ENCODE measurements at places on chromosomes 16 and 17.

DNA sequence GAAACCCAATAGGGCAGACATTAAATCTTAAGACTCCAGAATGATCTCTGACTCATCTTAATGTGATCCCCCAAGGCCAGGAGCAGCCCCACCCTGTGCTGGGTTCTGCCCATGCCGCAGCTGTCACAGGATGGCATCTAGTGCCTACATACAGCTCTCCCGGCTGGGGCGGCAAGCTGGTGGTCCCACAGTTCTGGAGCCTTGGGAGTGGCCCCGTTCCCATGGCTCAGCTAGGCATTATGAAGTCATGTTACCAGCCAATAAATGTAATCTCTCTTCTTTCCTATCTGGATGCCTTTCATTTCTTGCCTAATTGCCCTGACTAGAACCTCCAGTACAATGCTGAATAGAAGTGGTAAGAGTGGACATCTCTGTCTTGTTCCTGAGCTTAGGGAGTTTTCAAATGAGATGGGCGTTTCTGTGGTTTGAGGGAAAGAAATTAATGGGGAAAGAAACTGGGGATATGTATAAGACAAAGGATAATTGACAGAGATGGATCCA lies 95.7 kb upstream of the DNAH17 start:
- no peak for DNase-seq

GRCh38 chr17:45395569-45396415 lies 36.9 kb downstream of the ARHGAP27 start:
- no peak for DNase-seq

DNA sequence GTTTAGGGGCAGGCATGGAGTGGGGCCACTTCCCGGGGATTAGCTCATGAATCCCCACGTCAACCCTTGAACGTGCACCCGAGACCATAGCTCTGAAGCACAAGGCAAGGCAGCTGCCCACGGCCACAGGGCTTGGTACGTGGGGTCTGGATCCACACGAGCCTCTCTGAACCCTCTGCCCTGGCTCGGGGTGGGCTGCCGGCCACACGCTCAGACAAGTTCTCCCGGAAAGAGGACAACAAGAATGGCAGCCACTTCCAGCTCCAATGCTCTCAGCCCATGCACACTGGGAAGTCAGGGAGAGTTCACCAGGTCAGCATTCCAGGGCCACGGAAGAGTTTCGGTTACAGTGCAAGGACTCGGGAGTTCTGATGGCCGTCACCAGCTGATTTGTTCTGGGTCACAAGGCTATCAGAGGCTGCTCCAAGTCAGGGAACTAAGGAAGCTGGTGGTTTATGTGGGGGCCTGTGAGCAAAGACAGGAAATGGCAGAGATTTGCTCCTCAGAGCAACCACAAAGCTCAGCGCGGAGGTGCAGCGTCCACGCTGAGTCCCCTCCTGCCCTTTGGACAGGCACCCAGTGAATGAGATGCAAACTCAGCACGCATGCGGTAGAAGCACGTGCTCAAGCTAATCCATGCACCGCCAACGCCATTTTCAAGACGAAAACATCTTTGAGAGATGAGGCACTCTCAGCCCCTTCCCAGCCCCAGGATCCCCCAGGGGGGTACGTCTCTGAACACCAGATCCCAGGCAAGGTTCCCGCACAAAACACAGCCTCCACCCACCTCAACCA lies 356.4 kb downstream of the FOXL1 start:
- DNase-seq, result no peak

GRCh38 chr17:17928398-17929287 lies 43.6 kb downstream of the TOM1L2 start:
- peak; percentile 61 for DNase-seq

GRCh38 chr16:50292566-50292948 lies 26.2 kb downstream of the ADCY7 start:
- no peak for DNase-seq

DNA sequence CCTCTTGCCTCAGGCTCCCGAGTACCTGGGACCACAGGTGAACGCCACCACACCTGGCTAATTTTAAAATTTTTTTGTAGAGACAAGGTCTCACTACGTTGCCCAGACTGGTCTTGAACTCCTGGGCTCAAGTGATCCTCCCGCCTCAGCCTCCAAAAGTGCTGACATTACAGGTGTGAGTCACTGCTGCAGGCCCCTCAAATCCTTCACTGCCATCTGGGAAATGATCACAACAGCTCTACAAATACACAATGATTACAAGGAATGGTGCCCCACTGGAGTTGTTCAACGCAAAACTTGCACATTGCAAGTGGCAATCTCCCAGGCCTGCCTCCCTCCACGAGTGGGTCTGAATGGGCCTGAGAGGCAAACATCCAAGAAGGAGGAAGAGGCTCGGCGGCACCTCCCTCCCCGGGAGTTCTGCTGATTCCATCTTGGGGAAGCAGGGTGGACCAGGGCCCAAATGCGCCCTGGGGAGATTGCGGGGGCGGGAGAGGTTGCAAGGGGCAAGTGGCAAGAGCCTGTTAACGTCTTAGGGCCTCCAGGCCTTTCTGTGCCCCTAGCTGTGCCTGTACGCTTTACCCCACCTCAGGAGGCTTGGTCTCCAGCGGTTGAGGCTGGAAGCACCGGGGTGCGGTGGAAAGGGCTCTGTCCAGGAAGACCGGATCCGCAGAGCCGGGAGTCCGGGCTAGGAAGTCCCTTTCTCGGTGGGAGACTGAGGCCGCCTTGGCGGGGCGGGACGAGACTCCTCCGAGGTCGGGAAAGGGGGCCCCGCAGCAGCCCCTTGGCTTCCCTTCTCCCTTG lies 656 bp upstream of the IGFBP4 start:
- DNase-seq, result no peak

DNA sequence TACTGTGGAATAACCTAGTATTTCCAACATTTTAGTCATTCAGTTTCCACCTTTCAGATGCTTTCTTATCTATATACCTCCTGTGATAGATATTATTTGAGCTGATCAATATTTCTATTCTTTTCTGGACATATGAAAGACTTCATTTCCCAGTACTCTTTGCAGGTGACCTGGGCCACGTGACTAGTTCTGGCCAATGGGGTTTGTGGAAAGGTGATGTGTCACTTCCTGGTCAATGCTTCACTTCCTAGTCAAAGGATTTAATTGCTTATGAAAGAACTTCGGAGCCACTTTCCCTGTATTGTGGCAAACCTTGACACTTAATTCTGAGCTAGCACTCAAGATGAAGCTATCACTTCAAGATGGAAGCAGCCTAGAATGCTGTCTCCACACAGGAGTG lies 248.9 kb upstream of the FOXF1 start:
- no peak for DNase-seq

- DNase-seq, result no peak
Observed at GRCh38 chr17:55663400-55663799, 59.3 kb downstream of the TMEM100 start.

DNA sequence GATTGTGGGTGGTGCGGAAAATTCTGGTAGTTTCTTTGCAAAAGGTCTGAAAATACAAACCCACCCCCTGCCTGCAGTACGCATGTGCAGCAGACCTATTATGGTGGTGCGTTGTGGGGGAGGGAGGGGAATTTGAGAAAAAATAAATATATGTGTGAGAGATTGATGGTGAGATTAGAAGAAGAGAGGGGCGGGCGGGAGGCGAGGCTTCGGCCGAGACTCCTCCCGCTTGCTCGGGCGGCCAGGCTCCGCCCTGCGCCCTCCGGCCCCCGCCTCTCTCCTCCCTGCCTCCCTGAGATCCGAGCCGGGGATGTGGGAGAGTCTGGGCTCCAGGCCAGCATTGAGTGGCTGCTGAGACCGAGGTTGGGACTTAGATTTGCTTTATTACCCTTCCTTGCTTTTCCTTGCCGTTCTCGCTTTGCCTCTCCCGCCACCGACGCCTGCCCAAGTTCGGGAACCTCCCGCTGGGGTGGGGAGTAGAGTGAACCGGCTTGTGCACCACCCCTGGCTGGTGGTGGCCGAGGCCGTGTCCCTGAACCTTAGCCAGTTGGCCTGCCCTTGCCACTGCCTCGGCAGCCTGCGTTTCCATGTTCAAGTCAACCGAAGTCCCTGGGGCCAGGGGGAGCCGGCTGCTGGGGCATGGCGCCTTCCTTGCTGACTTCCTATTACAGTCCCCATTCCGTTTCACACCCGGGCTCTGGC lies 956 bp upstream of the CHD3 start:
- peak; percentile 97 for DNase-seq

DNA sequence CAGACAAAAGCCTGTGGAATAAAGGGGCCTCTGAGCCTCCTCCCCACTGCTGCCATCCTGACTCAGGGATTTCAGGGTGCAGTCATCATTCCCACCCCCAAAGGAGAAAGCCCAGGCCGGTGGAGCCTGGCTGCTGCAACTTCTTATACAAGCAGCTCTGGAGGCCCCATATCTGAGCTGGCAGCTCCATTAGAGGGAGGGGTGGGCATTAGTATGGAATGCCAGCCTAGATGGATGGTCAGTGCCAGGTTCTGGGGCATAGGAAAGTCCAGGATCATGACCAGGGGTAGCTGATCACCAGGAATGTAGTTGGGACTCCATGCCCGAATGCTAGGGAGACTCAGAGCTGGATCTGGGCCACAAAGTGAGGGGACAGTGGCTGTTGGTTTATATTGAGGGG lies 581.0 kb downstream of the KCNJ18 start:
- no peak for DNase-seq

- DNase-seq, result no peak
Observed at GRCh38 chr17:8438441-8438840, 2.8 kb downstream of the NDEL1 start.

- no peak for DNase-seq
Observed at GRCh38 chr16:2949705-2950352, 14.2 kb upstream of the KREMEN2 start.

- DNase-seq, result no peak
Observed at GRCh38 chr16:66752379-66752778, 970 bp upstream of the DYNC1LI2 start.

GRCh38 chr17:958712-959451 lies 20.7 kb downstream of the NXN start:
- no peak for DNase-seq

DNA sequence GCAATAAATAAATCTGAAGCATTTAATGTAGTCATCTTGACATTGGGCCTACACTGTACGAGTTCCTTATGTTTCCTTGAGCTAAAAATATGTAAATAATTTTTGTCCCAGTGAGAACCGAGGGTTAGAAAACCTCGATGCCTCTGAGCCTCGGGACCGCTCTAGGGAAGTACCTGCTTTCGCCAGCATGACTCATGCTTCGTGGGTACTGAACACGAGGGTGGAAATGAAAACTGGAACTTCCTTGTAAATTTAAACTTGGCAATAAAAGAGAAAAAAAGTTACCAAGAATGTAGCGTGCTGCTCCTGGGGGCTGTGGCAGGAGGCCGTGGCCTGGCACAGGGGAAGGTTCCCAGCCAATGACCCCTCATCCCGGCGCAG lies 74.1 kb downstream of the SOCS1 start:
- no peak for DNase-seq

DNA sequence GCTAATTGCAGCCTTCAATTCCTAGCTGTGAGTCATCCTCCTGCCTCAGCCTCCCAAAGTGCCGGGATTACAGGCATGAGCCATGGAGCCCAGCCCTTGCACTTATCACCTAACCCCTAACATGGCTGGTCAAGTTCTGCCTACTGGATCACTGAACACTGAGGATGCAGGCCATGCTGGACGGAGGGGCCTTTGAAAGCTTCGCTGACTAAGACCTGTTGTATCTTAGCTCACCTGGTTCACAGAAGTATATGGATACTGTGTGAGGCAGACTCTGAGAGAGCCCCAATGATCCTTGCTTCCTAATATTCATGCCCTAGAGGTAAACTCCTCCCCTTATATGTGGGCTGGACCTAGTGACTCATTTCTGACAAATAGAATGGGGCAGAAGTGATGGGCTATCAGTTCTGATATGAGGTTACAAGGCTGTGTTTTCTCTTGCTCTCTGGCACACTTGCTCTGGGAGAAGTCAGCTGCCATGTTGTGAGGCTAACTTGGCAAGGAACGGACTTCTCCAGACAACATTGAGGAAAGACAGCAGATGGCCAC lies 11.7 kb upstream of the TMIGD1 start:
- no peak for DNase-seq

DNA sequence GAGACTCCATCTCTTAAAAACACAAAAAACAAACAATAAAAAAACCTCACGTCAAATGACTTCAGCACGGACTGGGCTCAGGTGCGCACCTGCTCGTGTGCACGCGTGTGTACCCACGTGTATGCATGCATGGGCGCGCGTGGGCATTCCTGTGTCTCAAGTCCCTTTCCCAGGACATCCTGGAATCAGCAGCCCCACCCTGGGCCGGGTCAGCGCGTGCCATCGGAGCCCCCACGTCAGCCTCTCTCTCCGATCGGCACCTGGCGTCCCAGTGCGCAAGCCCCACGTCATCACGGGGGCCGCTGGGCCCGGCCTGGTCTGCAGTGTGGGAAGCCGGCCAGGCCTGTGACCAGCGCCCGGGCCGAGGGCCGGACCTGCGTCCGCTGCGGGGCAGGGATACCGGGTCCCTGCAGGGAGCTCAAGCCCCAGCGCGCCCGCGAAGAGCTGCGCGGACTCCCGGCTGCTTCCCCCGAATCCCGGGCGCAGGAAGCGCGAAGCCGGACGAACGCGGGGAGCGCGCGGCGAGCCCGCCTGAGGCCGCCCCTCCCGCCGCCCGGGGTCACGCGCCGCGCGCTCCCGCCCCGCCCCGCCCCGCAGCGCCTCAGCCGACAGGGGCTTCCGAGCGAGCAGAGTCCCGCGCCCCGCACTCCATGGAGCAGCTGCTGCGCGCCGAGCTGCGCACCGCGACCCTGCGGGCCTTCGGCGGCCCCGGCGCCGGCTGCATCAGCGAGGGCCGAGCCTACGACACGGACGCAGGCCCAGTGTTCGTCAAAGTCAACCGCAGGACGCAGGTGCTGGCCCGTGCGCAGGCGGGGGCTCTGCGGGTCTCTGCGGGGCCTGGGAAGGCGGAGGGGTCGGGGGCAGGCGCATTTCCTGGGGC lies at the start of gene FN3K:
Gene FN3K (plus strand): TSS at position 629 of the 880 bp plus-strand sequence. CDS start 22 bp downstream, at position 651.
- peak; percentile 85 for DNase-seq

GRCh38 chr17:29948448-29949215 lies 7.2 kb downstream of the EFCAB5 start:
- peak; percentile 6 for DNase-seq

DNA sequence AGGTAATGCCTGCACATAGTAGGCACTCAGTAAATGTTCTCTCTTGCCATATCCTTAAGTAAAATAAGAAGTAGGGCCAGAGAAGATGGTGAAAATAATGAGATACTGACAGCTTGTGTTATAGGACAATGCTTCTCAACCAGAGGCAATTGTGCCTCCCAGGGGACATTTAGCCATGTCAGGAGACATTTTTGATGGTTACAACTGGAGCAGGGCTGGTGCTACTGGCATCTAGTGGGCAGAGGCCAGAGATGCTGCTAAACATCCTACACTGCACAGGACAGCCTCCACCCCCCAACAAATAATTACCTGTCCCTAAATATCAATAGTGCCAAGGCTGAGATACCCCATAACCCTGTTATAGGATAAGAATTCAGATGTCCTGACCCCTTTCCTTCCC lies 1.7 kb downstream of the RAD51D start:
- peak; percentile 42 for DNase-seq

Data from eye (tissue), 1 donor.